ENCODE measurements at places on chromosomes 5 and 9.
A peak's percentile ranks its signal among the peaks of the same experiment; 100 is the strongest.

GRCh38 chr5:33828626-33829308 lies 63.0 kb downstream of the ADAMTS12 start:
- DNase-seq: no peak

- peak; percentile 69 for DNase-seq
These were observed 62.8 kb downstream of the PFDN1 start for GRCh38 chr5:140239939-140240700.

DNA sequence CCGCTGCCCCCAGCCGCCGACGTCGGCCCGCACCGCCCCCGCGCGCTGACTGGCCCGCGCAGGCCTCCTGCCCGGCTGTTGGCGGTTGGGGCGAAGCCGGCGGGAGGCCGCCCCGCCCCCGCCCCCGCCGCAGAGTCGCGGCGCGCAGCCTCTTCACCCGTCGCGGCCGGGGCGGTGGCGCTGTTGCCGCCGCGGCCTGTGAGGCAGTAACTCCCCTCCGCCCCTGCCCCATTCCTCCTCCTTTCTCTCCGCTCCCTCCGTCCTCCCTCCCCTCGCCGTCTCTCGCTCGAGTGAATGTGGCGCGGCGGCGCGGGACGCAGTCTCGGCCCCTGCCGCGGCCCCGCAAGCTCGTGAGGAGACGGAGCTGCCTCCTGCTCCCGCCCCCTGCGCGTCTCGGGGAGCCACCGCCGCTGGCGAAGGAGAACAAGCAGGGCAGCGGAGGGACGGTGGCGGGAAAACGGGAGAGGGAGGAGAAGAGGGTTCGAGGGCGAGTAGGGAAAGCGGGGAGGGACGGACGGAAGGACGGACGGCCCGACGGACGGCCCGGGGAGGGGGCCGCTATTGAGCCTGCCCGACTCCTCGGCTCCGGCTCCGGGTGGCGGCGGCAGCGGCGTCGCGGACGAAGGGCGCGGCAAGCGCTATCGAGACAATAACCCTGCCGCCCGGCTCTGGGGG lies 637 bp upstream of the ERBIN start:
- peak; percentile 94 for DNase-seq

DNA sequence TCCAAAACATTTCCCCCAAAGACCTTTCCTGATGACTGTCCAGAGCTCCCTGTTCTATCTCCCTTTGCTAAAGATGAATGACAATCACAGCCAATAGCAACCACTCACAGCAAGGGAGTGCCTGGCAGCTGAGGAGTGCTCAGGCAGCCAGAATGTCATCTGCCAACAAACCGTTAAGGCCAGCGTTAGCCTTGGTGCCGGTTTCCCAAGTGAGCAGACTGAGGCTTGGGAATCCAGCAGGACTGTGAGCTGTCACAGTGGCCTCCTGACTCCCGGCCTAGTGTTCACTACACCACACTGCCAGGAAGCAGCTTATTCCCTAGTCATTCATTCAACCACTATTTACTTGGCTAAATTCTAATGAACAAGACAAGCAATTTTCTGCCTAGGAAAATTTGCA lies 24.7 kb downstream of the STK10 start:
- no peak for DNase-seq
